ENCODE measurements at places on chromosomes 1 and 21.

GRCh38 chr1:198245379-198245778, 88.6 kb downstream of the NEK7 start:
- DNase-seq: no peak

GRCh38 chr21:17780539-17780938, 38.6 kb downstream of the C21orf91 start:
- no peak for DNase-seq

GRCh38 chr1:177341773-177342172, 171.0 kb downstream of the BRINP2 start:
- no peak for DNase-seq

- DNase-seq: no peak
Measured at GRCh38 chr1:27574871-27575831, 28.8 kb downstream of the AHDC1 start.

- DNase-seq: no peak
Measured at GRCh38 chr1:8746554-8746953, 70.9 kb downstream of the RERE start.

DNA sequence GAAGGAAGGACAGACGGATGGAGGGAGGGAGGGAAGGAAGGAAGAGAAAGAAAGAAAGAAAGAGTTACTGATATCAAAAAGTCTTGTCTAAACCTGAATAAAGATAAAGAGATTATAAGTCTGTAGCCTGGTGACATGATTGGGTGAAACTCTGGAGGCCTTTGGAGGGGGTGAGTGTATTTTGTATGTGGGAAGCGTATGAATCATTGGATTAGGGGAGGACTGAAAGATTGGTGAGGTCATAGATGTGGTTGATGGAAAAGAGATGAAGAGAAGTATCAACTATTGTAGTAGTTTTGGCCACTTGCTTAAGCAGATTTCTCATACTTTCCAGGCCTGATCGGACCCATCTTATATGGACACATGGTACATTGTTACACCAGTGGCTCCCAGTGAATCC, 11.5 kb upstream of the KCNJ6 start:
- DNase-seq: no peak
